ENCODE measurements at places on chromosomes 3 and 15.

- DNase-seq = no peak
Measured at GRCh38 chr15:81092559-81092902, 41.5 kb upstream of the CFAP161 start.

GRCh38 chr15:75170711-75171341 lies 30.9 kb upstream of the C15orf39 start:
- DNase-seq = no peak

GRCh38 chr3:133575086-133575485 lies 1.6 kb downstream of the CDV3 start:
- no peak for DNase-seq

DNA sequence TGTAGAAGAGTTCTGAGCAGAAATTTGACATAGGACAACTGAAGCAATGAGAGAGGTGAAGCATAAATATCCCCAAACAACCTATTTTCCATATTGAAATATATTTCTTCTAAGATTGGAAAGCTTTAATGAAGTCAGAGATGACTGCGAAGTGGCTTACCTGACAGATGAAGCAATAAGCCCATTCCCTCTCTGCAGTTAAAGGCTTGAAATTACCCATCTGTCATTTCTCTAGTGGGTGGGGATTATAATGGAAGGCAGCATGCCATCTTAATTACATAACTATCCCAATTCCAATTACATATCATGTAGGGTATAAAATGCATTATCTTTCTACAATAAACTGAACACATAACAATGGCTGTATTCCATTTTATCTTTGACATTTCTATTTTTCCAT lies 1070.5 kb downstream of the SI start:
- DNase-seq = no peak

DNA sequence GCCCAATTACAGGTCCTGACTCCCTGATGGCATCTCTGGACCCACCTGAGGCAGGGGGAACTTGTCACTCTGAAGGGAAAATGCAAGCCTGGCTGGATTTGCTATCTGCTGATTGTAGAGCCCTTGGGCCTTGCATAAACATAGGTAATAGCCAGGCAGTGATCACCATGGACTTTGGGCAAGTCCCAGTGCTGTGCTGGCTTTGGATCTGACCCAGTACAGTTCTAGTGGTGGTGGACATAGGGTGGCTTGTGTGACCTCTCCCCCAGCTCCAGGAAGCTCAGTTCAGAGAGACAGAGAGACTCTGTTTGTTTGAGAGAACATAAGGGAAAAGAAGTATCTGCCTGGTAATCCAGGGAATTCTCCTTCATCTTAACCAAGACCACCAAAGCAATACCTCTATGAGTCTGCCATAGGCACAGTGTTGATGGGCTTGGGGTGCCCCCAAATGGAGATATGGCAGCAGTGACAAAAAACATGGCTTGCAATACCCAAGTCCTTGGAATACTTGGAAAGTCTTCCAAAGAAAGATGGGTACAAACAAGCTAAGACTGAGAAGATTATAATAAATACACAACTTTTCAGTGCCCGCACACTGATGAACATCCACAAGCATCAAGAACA lies 348.5 kb downstream of the PYDC2 start:
- DNase-seq = no peak

- no peak for DNase-seq
Measured at GRCh38 chr3:65955792-65956477, 82.8 kb downstream of the MAGI1 start.

- DNase-seq = no peak
Measured at GRCh38 chr3:82261013-82261412, 499.6 kb upstream of the GBE1 start.

DNA sequence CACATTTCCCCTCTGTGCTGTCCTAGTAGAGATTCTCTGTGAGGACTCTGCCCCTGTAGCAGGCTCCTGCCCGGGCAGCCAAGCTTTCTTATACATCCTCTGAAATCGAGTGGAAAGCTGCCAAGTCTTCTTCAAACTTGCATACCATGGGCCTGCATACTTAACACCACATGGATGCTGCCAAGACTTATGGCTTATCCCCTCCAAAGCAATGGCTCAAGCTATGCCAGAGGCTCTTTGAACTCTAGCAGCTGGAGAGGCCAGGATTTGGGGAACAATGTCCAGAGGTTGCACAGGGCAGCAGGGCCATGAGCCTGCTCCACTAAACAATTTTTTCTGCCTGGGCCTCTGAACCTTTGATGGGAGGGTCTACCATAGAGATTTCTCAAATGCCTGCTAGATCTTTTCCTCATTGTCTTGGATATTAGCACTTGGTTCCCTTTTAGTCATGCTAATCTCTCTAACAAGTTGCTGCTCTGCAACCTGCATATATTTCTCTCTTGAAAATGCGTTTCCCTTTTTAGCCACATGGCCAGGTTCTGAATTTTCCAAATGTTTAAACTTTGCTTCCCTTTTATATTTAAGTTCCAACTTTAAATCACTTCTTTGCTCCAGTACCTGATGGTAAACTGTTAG lies 6.1 kb upstream of the PLSCR4 start:
- no peak for DNase-seq

- DNase-seq = no peak
Measured at GRCh38 chr3:25895031-25895430, 105.1 kb downstream of the OXSM start.

- no peak for DNase-seq
Measured at GRCh38 chr3:172303941-172304558, 144.2 kb downstream of the GHSR start.

GRCh38 chr15:60933900-60934885 lies 294.9 kb downstream of the RORA start:
- DNase-seq = no peak

Data from cortex of kidney (tissue), 1 donor.